Hindlimb muscle (tissue), 1 donor: ENCODE measurements at places on chromosomes 3 and 15. TPM values are rescaled to one million over a fixed set of nuclear protein-coding genes. Genes with fewer than 3 reads are reported as not detected.

Gene FOXB1
- polyA plus RNA-seq = not detected

Gene AADACL2
- polyA plus RNA-seq = 0.31 TPM

Gene BSN
- 1.4 TPM for polyA plus RNA-seq

Gene CACNA2D2
- 8.2 TPM for polyA plus RNA-seq

- no peak for DNase-seq
Measured at GRCh38 chr3:15010664-15011063, 54.5 kb downstream of the MRPS25 start.

DNA sequence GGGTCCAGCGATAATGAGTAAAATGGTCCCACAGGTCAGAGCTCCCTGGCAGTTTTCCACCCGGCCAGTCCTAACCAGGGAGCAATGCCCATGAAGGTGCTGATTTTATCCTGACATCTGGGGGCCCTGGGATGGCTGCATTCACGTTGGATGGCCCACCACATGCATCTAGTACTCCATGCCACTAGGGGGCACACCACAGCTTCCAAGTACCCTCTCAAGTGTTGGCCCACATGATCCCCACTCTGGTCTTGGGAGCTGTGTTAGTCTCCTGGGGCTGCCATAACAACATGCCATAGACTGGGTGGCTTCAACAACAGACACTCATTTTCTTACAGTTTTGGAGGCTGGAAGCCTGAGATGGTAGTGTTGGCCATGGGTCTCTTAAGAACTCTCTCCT lies 225.5 kb downstream of the SLCO3A1 start:
- no peak for DNase-seq

GRCh38 chr15:41566121-41566885 lies 7.3 kb downstream of the TYRO3 start:
- no peak for DNase-seq
